ENCODE measurements at places on chromosomes 16 and 17. TPM values are rescaled to one million over a fixed set of nuclear protein-coding genes. Genes with fewer than 3 reads are reported as not detected.

DNA sequence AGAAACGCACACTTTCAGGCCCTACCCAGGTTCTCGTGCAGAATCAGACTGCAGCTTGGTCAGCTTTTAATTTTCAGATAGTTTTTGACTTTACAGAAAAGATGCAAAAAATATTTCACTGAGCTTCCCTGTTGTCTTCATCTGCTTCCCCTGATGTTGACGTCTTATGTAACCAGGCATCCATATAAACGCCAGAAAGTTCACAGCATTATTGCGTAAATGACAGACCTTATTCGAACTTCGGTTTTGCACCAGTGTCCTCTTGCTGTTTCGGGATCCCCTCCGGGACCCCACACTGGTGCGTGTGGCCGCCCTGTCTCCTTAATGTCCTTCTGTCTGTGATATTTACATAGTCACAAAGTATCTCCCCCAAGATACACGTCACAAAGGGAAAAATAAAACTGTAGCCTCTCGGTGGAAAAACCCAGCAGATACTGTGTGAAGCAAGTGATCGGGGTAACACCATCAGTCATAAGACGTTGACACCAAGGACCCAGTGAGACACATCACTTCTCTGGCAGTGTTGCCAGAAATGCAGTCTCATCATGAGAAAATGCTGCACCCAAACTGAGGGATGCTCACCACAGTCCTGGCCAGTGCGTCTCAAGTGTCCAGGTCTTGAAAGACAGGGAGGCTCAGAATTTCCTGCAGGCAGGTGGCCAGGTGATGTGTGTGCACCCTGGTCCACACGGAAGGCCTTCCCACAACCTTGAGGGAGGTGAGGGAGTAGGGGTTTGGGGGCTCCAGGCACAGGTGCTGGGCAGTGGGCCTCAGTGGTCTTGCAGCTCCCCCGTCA lies 4.3 kb downstream of the BANP start:
- no peak for DNase-seq

GRCh38 chr17:29588562-29589411 lies 661 bp downstream of the GIT1 start:
- no peak for DNase-seq

ADAMTS18 gene
- total RNA-seq, result 0.82 TPM

GFER gene
- total RNA-seq, result 12.6 TPM

SRL gene
- total RNA-seq, result under 0.01 TPM

DOC2A gene
- 11.8 TPM for total RNA-seq

- DNase-seq, result no peak
Measured at GRCh38 chr16:1990351-1991134, 773 bp downstream of the SYNGR3 start.

DNA sequence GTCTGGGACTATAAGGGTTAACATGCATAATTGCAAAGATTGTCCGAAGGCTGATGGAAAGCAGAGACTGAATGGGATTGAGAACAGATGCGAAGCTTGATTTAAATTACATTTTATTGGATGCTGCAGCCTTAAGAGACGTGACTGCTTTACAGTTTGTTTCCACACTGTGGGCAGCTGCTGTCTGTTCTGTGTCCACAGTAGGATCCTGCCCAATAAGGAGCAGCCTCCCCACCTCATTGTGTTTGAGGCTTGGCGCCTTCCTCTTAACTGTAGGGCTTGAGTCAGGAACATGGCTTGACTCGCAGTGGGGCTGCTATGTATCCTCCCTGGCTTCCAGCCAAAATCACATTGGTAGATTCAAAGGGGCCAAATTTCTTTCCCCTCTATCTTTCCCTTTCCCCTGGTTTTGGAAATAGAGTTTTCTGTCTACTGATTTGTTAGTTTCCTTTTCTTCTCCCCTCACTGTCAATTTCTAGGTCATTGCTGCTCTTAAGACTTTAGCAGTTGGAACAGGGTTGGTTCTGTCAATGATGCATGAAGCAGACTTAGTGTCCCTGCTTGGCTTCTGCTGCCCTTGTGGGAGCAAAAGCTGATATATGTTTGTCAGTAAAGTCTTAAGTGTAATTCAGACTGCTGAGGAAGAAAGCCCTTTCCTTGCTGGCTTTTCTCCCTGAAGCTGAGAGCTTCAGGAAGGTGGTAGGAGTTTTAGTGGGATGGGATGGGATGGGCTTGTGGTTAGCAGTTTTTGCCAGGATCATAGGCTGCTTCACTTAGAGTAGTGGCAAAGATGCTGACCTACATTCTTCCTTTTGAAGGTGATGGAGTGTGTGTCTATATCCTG lies 5.0 kb upstream of the RARA start:
- DNase-seq, result peak; percentile 26

GRCh38 chr16:52976539-52977167 lies 76.0 kb downstream of the CHD9NB start:
- no peak for DNase-seq

GRCh38 chr17:46020023-46020761 lies 21.1 kb downstream of the STH start:
- DNase-seq, result no peak

GRCh38 chr17:78396441-78397337 lies 18.2 kb downstream of the PGS1 start:
- no peak for DNase-seq

GRCh38 chr16:10936272-10936984 lies 5.8 kb downstream of the DEXI start:
- DNase-seq, result no peak

C17orf100 gene
- 2.9 TPM for total RNA-seq

- no peak for DNase-seq
Measured at GRCh38 chr17:34458266-34458665, 95.2 kb upstream of the CCL1 start.

GAS2L2 gene
- total RNA-seq, result under 0.01 TPM

GRCh38 chr16:53836680-53837079 lies 132.7 kb downstream of the FTO start:
- no peak for DNase-seq

GRCh38 chr16:19130852-19131824 lies 17.4 kb downstream of the ITPRIPL2 start:
- DNase-seq, result no peak

CPNE7 gene
- total RNA-seq, result 15.1 TPM

PRSS33 gene
- total RNA-seq, result not detected

- no peak for DNase-seq
Measured at GRCh38 chr16:47310792-47311211, 150.1 kb downstream of the ITFG1 start.

DNA sequence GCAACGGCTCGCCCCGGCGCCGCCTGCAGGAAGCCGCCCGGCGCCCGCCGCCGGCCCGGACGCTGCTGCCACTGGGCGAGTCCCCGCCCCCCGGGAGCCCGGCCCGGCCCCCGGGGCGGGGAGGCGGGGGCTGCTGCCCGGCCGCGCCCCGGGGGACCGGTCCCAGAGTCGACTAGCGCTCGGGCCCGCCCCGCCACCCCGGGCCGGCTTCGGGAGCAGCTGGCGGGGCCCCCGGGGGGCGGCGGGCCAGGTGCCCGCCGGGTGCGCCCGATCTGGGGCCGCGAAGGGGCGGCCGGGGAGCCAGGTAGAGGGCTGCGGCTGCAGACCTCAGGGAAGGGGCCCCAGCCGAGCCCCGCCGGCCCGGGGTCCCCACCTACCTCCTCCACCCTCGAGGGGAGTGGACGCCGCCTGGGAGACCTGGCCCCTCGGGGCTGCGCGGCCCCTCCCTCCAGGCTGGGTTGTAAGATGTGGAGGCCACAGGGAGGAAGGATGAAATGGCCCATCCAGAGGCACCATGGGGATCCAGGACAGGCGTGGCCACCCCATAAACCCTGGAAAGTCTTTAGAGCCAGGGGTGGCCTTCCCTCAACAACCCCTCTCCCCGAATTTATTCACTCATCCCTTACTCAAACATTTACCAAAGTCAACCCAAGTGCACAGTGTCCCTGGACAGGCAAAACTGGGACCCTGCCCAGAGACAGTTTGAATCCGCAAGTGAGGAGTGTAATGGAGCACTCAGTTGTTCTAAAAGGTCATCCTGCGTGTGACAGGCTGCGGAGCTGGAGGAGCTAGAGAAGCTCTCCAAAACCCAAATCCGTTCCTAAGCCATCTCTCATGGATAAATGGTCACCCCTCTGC lies at the start of gene CDYL2:
Gene CDYL2 (minus strand): TSS at position 73 of the 858 bp plus-strand sequence. CDS start 425 bp downstream, outside the sequence.
- peak; percentile 71 for DNase-seq

DNA sequence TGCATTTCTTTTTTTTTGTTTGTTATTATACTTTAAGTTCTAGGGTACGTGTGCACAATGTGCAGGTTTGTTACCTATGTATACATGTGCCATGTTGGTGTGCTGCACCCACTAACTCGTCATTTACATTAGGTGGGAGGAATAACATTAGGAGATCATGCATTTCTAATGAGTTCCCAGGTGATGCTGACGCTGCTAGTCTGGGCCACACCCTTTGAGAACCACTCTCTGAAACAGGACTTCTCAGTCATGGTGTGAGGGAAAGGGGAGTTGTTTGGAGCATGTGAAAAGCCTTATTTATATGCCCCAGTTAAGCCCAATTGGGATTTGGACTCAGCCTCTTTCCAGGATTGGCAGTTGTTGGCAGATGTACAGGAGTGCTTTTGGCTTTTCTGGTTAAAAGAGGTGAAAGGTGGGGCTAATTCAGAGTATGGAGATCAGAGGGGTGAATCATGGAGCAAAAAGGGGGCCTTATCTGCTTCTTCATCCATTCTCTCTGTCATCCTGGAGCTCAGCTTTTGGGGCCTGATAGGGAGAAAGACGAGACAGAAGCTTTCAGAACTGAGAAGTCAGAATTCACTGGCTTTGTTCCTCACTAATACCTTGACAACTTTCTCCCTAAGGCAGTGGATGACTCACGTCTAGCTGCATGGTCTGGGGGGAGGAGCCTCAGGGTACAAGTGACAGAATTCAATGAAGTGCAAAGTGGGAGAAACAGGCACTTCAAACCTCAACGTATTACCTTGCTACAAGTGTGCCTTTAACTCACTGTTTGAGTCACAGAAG lies 180.0 kb upstream of the CACNG3 start:
- no peak for DNase-seq

GRCh38 chr17:40338058-40338457 lies 26.5 kb downstream of the GJD3 start:
- no peak for DNase-seq
